ENCODE measurements at places on chromosomes 13 and 19. TPM values are rescaled to one million over a fixed set of nuclear protein-coding genes. Genes with fewer than 3 reads are reported as not detected.

The KRTDAP gene
- total RNA-seq, result not detected

The KLK11 gene
- total RNA-seq, result not detected

The PRODH2 gene
- total RNA-seq, result not detected

The SPIB gene
- not detected for total RNA-seq

The LCP1 gene
- under 0.01 TPM for total RNA-seq

The KLF5 gene
- 1.0 TPM for total RNA-seq

The SLC10A2 gene
- not detected for total RNA-seq

The ZNF723 gene
- total RNA-seq, result not detected

The WDR87 gene
- not detected for total RNA-seq

The PRX gene
- total RNA-seq, result 0.90 TPM

The APOC4 gene
- total RNA-seq, result not detected

The KLF2 gene
- 2.4 TPM for total RNA-seq

The LILRA6 gene
- total RNA-seq, result not detected

The CCDC169 gene
- total RNA-seq, result 0.63 TPM

The ZNF547 gene
- total RNA-seq, result 2.3 TPM

The SOX21 gene
- 3.2 TPM for total RNA-seq

The LILRA5 gene
- total RNA-seq, result not detected

The ITGBL1 gene
- total RNA-seq, result 9.8 TPM

The PNMA8A gene
- total RNA-seq, result 0.26 TPM

The ZNF835 gene
- total RNA-seq, result 0.51 TPM

The ZNF30 gene
- 5.4 TPM for total RNA-seq

The LGALS14 gene
- total RNA-seq, result not detected

The IFI30 gene
- total RNA-seq, result 4.5 TPM

The FFAR1 gene
- not detected for total RNA-seq

Measured in dermis microvascular lymphatic vessel endothelial cell (primary cell).